ENCODE measurements at places on chromosomes 6 and 20.

DNA sequence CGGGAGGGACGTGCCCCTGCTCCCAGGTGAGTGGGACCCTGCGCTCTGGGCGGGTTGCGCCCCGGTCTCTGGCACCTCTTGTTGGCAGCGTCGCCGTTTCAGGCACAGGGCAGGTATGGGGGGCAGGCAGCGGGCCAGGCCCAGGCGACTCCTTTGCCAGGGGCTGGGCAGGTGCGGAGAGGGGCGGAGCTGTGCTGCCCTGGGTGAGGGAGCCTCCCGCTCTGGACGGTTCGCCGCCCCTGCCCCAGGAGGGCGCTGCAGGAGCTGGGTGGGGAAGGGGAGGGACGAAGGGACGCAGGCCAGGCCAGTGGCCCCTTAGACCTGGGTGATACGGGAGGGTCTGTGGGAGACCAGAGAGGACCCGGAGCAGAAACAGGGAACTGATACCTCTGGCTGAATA, 663.9 kb upstream of the DEFB115 start:
- DNase-seq = peak; percentile 39

DNA sequence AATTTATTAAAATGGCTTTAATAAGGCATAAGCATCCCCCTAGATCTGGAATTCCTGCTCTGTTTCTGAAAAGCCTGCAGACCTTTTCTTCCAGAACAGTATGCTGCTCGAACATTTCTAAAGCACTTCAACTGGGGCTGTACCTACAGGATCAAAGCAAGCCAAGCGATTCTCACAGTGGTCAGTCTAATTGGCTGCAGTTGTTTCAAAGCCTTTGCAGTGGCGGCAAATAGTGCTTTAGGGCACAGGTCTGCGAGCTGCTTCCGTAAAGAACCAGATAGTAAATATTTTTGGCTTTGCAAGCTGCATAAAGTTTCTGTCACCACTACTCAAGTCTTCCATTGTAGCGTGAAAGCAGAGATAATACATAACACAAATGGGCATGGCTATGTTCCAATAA, 88.9 kb upstream of the FBXL4 start:
- peak; percentile 53 for DNase-seq

- DNase-seq = no peak
Measured at GRCh38 chr6:126117251-126117650, 130.9 kb downstream of the TRMT11 start.

GRCh38 chr6:111984081-111984480, 69.8 kb upstream of the CCN6 start:
- no peak for DNase-seq

DNA sequence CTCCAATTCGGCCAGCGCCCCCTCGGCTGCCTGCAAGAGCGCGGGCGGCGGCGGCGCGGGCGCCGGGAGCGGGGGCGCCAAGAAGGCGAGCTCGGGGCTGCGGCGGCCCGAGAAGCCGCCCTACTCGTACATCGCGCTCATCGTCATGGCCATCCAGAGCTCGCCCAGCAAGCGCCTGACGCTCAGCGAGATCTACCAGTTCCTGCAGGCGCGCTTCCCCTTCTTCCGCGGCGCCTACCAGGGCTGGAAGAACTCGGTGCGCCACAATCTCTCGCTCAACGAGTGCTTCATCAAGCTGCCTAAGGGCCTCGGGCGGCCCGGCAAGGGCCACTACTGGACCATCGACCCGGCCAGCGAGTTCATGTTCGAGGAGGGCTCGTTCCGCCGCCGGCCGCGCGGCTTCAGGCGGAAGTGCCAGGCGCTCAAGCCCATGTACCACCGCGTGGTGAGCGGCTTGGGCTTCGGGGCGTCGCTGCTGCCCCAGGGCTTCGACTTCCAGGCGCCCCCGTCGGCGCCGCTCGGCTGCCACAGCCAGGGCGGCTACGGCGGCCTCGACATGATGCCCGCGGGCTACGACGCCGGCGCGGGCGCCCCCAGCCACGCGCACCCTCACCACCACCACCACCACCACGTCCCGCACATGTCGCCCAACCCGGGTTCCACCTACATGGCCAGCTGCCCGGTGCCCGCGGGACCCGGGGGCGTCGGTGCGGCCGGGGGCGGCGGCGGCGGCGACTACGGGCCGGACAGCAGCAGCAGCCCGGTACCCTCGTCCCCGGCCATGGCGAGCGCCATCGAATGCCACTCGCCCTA, 963 bp downstream of the FOXF2 start:
- DNase-seq = peak; percentile 61

GRCh38 chr6:12102350-12102749, 90.2 kb downstream of the HIVEP1 start:
- DNase-seq = no peak

DNA sequence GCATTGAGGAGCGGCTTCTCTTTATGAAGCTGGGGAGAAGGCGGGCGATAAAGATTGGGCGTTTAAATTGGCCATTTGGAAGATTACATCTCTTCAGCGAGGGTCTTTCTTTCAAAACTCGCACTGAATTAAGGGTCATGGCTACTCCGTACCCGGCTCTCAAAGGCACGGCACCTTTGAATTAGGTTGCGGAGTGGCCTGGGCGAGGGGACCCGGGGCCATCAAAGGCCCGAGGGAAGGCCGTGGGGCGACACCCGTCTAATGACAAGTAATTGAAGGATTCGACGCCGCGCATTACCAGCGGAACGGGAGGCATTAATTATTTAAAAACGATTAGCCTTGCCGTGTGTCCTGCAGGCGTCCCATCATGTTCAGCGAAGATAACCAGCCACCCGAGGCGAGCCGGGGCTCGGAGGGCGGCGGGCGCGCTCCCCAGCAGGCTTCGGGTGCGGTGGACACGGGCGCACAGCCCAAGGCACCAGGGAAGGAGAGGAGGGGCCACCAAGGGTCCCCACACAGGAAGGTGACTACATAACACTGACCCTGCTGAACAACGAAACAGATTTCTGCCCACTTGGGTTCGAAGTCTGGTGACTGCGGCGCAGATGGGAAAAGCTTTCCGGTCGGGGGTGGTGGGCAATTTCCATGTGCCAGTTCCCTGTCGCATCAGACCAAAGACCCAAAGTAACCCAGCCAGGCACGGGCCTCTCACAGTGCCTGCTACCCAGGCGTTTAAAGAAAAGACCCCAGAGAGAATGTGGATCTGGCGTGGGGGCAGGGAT, 7.4 kb downstream of the FOXA2 start:
- no peak for DNase-seq

GRCh38 chr6:91865889-91866288, 1279.0 kb upstream of the MAP3K7 start:
- DNase-seq = no peak

- DNase-seq = no peak
Measured at GRCh38 chr6:11323666-11324452, 91.4 kb upstream of the NEDD9 start.

- no peak for DNase-seq
Measured at GRCh38 chr20:38986663-38987062, 24.5 kb downstream of the DHX35 start.

GRCh38 chr6:133889557-133890403, 867 bp downstream of the TCF21 start:
- peak; percentile 77 for DNase-seq

DNA sequence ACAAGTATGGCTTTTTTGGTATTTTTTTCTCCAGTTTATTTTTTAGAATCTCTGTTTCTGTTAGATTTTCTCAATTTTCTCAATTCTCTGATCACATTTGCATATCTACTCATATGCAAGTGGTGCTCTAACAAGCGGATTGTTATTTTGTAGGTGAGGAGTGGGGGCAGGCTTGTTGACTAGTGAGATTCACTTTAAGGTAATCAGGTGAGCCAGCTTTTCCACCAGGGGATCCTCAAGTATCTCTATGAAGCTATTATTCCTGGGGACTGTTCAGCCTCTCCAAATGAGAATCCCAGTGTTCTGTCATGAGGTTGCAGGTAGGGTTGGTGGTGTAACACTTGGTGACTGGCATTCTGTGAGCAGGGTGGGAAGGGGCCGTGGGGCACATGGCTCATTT, 274.3 kb upstream of the FERMT1 start:
- DNase-seq = no peak

GRCh38 chr6:11876934-11877433, 98.4 kb upstream of the ADTRP start:
- DNase-seq = no peak

GRCh38 chr6:17083397-17083796, 18.5 kb upstream of the STMND1 start:
- no peak for DNase-seq

DNA sequence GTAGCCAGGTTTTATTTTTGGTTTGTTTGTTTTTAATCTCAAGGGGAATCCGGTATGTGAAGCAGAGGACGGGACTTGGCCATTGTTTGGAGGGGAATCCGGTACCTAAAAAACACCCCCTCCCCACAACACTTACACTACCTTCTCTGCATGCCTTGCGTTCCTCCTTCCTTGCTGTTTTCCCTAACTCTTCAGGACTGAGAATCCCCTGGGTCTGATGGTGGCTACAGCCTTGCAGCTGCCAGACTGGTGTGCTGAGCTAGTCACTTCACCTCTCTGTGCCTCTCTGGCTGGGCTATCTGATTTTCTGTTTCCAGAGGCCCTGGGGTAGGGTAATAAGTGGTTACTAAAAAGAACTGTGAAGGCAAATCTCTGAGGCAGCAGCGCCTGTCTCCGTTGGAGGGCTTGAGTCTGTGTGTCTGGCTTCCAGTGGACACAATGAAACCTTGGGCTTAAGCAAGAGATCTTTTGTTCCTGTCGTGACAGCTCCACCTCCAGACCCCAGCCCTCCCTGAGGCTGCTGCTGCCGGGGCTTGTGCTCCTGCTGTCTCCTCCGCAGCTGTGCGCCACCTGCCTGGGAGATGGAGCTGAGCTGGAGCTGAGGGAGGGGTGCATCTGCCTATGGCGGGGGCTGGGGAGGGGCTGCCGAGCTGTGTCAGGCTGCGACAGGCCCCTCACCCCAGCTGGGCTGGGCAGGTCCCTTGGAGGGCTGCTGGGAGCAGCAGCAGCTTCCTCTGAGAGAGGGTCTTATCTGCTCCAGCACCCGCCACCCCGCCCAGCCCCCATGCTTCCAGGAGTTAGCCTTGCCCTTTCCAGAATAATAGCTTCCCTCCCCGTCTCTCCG, 65.8 kb upstream of the CCDC167 start:
- DNase-seq = peak; percentile 96

GRCh38 chr6:37871616-37872372, 52.3 kb downstream of the ZFAND3 start:
- DNase-seq = peak; percentile 46

- no peak for DNase-seq
Measured at GRCh38 chr20:37413379-37413778, 67.4 kb downstream of the SRC start.

GRCh38 chr20:63228806-63229205, 6.9 kb upstream of the BIRC7 start:
- DNase-seq = peak; percentile 47

DNA sequence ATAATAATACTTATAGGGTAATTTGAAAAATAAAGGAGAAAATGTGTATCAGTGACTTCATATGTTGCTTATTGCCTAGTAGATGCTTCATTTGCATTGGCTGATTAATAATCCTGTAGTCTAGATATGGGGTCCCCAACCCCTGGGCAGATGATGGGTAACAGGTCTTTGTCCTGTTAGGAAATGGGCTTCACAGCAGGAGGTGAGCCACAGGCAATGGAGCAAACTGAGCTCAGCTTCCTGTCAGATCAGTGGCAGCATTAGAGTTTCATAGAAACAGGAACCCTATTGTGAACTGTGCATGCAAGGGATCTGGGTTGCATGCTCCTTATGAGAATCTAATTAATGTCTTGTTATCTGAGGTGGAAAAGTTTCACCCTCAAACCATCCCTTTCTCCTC, 1049.5 kb upstream of the EPHA7 start:
- no peak for DNase-seq

GRCh38 chr6:55918639-55919038, 43.2 kb upstream of the BMP5 start:
- no peak for DNase-seq

DNA sequence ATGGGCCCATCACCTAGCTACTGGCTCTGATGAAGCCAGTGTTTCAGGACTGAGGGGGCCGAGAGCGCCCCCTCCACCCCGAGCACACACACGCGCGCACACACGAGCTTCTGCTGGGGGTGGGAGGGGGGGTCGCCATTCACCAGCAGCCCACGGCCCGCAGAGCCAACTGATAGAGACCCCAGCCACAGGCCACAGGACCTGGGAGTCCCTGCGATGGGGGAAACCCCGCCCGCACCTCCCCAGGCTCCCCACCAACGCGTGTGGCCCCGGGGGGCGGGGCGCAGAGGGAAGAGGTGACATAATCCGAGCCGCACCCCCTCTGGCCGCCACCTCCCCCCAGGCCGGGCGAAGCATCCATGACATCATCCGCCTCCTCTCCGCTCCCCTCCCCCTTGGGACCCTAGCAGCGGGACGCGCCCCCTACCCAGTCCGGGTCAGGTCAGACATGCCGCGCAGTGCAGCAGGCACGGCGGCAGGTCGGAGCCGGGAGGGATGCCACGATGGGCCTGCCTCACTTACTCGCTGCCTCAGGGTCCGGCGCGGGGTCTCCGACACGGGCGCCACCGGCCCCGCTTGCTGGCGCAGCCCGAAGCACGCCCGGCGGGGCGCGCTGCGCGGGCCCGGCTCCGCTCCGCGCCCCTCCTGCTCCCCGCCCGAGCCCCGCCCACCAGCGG, at the start of gene LZTS3:
LZTS3 (minus strand) TSS at position 617 of the 677 bp plus-strand sequence. CDS start 6,386 bp downstream, outside the sequence.
- DNase-seq = peak; percentile 75

DNA sequence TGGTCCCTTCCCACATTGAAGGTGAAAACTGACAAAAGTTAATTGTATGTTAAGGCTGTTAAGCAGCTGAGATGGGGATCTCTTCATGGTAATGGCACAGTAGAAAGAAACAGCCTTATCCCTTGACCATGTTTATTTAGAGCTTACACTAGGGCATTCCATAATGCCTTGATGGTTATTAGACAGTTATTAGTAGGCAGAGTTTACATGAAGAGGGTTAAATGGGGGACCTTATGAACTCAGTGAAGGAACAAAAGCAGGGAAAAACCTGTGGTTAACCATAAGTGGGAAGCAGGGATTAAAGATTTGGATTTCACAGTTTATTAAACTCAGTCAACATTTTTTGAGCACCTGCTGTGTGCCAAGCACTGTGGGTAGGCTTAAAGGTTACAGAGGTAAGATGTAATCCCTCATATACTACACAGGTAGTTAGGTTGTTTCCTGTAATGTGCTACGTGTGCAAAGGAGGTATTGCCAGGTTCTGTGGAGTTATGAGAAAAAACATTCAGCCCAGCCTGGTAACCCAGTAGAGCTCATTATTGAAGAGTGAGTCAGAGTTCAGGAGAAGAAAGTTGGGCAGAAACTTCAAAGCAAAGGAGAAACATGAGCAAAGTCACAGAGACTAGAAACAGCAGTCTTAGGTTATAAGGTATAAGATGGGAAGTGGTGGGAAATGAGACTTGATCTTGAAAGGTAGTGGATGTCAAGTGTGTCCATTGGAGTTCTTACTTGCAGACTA, 32.3 kb upstream of the GNRH2 start:
- no peak for DNase-seq

GRCh38 chr6:76682842-76683241, 610.4 kb upstream of the IMPG1 start:
- no peak for DNase-seq

- no peak for DNase-seq
Measured at GRCh38 chr20:63525185-63525584, 4.6 kb downstream of the PPDPF start.

- no peak for DNase-seq
Measured at GRCh38 chr6:19605624-19606023, 231.5 kb upstream of the ID4 start.
